ENCODE measurements at places on chromosomes 6 and 20. TPM values are rescaled to one million over a fixed set of nuclear protein-coding genes. Genes with fewer than 3 reads are reported as not detected.

- H3K4me3 ChIP-seq = no peak overlapping the region
- no peaks in the 10 kb centered on the region for H3K4me1 ChIP-seq
- no peaks in the 10 kb centered on the region for H3K36me3 ChIP-seq
- DNase-seq = no peak
- no peaks in the 10 kb centered on the region for H3K27me3 ChIP-seq
These were observed 2.1 kb downstream of the KHDRBS2 start for GRCh38 chr6:62283796-62284411.

DNA sequence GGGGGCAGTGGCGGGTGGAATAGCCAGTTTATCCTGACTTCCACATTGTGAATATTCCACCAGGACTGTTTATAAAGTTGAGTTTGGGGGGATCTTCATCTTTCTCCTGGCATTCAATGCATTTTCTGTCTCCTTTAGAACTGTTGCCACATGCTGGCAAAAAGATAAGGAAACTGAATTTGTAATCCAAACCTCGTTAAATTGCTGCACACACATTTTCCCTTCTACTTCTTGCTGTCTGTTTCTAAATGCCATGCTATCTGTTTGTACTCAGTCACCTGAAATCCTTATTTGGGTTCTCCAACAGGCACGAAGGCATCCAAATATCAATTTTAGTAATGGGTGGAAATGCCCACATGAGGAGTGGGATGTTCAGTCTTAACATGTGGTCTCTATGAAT lies 180.2 kb upstream of the CCN2 start:
- no peaks in the 10 kb centered on the region for H3K4me1 ChIP-seq
- no peak for DNase-seq
- H3K36me3 ChIP-seq = no peaks in the 10 kb centered on the region
- H3K27me3 ChIP-seq = no peaks in the 10 kb centered on the region

GRCh38 chr6:111804627-111805235 lies 68.5 kb downstream of the FYN start:
- peak overlapping the region; percentile 49 for H3K27ac ChIP-seq
- peak; percentile 59 for DNase-seq
- no peak overlapping the region for H3K4me3 ChIP-seq
- no peaks in the 10 kb centered on the region for H3K36me3 ChIP-seq

Gene ADGRB3
- not detected for total RNA-seq

GRCh38 chr6:107801173-107801886 lies 22.8 kb downstream of the SCML4 start:
- H3K27ac ChIP-seq = no peak overlapping the region
- H3K27me3 ChIP-seq = no peaks in the 10 kb centered on the region

- DNase-seq = no peak
- H3K36me3 ChIP-seq = no peaks in the 10 kb centered on the region
- no peak overlapping the region for H3K4me3 ChIP-seq
- H3K27me3 ChIP-seq = no peaks in the 10 kb centered on the region
- H3K27ac ChIP-seq = no peak overlapping the region
These were observed 375.7 kb upstream of the MARCKS start for GRCh38 chr6:113481458-113481857.

DNA sequence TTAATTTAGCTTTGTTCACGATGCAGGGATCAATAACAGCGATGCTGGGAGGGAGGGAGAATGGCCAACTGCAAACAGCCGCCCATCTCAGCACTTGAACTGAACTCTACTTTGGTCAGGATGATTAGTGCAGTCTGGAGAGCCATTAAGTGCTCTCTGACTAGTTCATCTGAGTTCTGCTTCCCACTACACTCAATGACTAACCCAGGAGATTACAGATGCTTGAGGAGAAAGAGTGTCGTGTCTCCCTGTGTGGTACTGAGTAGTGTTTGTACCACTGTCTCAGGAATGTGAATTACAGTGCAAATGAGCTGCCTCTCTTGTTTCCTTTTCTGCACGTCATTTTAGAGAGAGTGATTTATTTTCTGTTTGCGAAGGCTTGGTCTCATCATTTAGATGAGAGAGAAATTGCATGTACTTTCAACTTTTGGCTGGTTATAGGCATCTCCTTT lies 23.5 kb downstream of the CARMIL1 start:
- no peaks in the 10 kb centered on the region for H3K36me3 ChIP-seq
- no peaks in the 10 kb centered on the region for H3K27me3 ChIP-seq
- H3K27ac ChIP-seq = no peak overlapping the region
- H3K4me1 ChIP-seq = peaks cover 3% of the 10 kb centered on the region
- no peak overlapping the region for H3K4me3 ChIP-seq

- DNase-seq = no peak
- no peak overlapping the region for H3K27ac ChIP-seq
- H3K4me1 ChIP-seq = peaks cover 8% of the 10 kb centered on the region
- H3K27me3 ChIP-seq = no peaks in the 10 kb centered on the region
These were observed 129.0 kb upstream of the TNFAIP3 start for GRCh38 chr6:137737836-137738596.

Measured in CD8-positive, alpha-beta memory T cell (primary cell).